ENCODE measurements at places on chromosomes 11 and 22.

- no peak for DNase-seq
These were observed 517 bp downstream of the SPINDOC start for GRCh38 chr11:63813563-63814382.

- DNase-seq: no peak
These were observed 35.0 kb upstream of the MAPK1 start for GRCh38 chr22:21902296-21903087.

GRCh38 chr22:38940811-38941384, 16.5 kb upstream of the APOBEC3A start:
- no peak for DNase-seq

DNA sequence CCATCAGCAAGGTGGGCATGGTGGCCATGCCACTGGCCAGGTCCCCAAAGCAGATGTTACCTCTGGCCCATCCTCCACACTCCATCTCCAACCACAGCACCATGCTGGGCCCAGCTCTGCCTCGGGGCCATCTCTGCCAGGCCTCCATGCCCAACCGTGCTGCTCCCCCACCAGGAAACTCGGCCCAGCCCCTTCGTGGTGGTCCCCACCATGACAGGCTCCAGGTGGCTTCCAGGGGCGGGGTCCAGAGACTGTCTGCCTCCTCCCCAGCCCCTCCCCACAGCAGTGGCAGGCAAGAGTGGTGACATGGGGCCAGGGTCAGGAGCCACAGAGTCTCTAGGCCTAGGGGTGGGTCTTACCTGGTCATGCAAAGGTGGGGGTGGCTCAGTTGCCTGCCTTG, 27.3 kb downstream of the OR10D3 start:
- no peak for DNase-seq

GRCh38 chr11:93209466-93209865, 11.7 kb upstream of the SLC36A4 start:
- DNase-seq: no peak

GRCh38 chr11:26620282-26621045, 48.4 kb upstream of the MUC15 start:
- DNase-seq: no peak

GRCh38 chr22:36687516-36687915, 16.0 kb downstream of the CACNG2 start:
- DNase-seq: no peak

GRCh38 chr11:132114743-132115142, 744.3 kb downstream of the NTM start:
- no peak for DNase-seq

GRCh38 chr11:99537681-99538080, 516.9 kb downstream of the CNTN5 start:
- no peak for DNase-seq

DNA sequence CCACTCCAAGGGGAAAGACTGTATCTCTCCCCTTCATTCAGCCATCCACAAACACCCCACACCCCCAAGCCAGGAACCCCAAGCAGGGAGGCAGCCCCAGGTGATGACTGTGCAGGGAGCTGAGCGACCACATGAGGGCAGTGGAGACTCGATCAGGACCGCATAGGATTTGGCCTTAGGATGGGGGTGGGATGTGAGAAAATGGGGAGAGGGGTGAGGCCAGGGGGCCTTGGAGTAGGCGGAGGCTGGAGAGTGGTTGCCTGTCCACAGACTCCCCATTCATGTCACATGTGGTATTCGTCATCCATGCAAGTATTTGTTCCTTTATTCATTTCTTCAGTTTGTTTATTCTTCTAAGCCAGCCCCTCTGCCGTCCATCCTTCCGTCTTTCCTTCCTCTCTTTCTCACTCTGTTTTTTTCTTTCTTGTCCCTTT, 2.7 kb upstream of the RHOD start:
- no peak for DNase-seq

- no peak for DNase-seq
These were observed 3.0 kb downstream of the INSC start for GRCh38 chr11:15117751-15118150.

- no peak for DNase-seq
These were observed at the start of gene CYB5R2 for GRCh38 chr11:7672960-7673723. CYB5R2 (minus strand) TSS chr11:7673500; CDS start chr11:7672825, 675 bp downstream.

DNA sequence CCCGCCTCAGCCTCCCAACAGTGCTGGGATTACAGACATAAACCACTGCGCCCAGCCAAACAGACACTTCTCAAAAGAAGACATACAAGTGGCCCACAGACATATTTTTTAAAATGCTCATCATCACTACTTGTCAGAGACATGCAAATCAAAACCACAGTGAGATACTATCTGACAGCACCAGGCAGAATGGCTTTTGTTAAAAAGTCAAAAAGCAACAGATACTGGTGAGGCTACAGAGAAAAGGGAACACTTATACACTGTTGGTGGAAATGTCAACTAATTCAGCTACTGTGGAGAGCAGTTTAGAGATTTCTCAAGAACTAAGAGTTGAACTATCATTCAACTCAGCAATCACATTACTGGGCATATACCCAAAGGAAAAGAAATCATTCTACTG, 67.0 kb downstream of the ARHGAP20 start:
- DNase-seq: no peak

- DNase-seq: no peak
These were observed 145.8 kb downstream of the APOL5 start for GRCh38 chr22:35863432-35863831.

DNA sequence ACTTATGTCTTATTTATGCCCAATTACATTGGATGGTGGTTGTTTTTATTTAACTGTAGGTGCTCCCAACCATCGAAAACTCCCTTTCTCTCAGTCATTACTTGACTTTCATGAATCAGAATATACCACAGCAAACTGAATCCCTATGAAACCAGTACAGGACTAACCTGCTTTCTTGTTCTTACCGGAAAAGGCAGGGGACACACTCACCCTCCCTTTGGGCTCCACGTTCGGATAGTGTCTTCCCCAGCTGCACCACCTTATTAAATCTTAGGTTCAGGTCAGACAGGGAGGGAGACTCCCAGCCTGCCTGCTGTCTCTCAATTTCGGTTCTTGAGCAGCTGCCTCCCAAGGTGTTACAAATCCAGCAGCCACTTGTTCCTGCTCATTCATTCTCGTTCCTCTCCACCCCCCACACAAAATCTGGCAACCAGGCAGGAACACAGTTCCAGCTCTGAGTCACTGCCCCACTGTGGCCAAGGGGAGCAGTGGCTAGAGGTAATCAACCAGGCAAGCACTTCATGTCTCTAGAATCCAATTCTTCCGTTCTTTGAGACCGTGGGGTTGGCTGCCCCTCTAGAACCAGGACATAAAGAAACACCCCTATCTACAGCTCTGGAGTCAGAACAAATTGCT, 133.0 kb downstream of the PLEKHA7 start:
- DNase-seq: no peak

DNA sequence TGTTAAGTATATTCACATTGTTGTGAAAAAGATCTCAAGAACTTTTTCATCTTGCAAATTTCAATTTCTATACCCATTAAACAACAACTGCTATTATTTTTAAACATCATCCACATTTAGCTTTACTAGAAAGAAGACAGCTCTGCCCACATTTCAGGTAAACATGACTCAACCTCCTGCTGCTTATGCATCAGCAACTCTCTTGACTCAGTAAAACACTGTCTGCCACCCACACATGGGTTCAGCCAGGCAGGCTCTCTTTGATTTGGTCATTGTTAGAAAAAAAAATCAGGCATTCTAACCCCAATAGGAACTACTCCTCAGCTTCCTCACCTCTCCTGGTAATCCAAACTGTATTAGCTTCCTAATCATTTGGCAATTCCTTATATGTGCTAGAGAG, 5.1 kb upstream of the ENDOD1 start:
- no peak for DNase-seq

GRCh38 chr11:34640050-34640923, 19.4 kb downstream of the EHF start:
- DNase-seq: no peak

DNA sequence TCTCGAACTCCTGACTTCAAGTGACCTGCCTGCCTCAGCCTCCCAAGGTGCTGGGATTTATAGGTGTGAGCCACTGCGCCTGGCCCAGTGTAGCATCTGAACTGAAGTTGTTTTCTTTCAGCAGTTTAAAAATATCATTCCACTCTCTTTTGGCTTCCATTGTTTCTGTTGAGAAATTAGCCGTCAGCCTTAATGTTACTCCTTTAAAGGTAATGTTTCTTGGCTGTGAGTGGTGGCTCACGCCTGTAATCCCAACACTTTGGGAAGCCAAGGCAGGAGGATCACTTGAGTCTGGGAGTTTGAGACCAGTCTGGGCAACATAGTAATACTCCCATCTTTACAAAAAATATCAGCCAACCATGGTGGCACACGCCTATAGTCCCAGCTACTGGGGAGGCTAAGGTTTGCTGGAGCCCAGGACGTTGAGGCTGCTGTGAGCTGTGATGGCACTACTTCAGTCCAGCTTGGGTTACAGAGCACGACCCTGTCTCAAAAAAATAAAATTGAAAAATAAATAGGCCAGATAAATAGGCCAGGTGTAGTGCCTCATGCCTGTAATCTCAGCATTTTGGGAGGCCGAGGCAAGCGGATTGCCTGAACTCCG, 25.9 kb downstream of the MCAM start:
- DNase-seq: no peak

DNA sequence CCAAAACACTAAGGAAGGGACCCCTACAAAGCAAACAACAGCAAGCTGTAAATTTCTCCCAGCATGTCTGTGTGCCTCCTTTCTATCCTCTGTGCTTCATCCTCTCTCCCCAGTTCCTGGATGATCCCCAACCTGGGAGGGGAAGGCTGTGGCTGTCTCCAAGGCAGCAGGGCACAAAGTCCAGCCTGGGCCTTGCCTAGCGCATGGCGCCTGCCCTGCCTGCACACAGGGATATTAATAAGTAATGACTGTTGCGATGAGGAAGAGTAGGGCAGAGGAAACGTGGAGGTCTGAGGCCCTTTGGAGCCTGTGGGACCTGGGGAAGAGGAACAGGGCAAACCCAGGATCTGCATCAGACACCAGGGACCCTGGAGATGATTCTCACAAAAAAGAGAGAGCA, 2.0 kb downstream of the USH1C start:
- DNase-seq: no peak

DNA sequence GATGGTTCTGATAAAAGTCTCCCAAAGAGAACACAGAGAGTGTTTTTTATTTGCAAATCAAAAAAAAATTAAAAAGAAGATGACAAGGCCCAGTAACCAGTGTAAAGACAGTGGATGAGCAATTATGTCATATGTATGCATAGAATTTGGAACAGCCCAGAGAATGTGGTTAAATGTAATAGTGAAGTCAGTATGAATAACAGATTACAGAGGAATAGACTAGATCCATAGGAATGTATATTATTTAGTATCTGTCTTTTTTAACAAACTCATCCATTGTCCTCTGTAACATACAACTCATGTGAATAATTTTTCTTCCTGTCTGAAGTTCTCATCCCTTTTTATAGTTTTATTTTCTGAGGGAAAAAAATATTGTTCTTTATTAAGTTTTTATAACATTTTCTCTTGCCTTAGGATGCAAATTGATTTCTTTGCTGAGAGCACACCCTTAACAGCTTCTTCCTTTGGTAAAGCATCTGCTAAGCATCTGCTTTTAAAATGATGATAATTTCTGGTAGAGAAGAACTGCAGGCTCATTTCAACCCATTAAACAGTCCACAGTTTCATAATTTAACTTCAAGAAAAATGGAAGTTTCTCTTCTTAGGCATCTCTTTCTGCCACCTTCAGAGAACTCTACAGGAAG, 266.5 kb upstream of the MTNR1B start:
- no peak for DNase-seq

- no peak for DNase-seq
These were observed 139.5 kb downstream of the SOX6 start for GRCh38 chr11:16216831-16217230.

GRCh38 chr22:26675687-26676268, 18.4 kb downstream of the MIAT start:
- DNase-seq: no peak

DNA sequence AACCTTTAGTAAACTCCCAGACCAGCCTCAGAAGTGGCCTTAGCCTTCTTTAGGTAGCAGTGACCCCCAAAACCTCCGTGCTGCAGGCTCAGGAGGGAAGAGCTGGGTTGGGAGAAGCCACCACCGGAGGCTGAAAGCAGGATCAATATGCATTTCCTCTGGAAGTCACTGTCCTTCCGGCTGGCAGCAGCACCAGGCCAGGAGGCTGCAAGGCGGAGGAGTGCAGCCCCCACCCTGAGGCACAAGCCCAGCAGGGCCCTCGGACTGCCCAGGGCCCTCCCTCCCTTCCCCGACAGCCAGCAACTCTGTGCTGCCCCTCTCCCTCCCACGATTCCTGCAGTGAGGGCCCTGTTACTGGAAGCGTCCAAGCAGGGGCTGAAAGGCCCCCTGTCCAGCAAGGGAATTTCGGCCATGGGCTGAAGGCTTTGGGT, 3.2 kb upstream of the NRXN2 start:
- no peak for DNase-seq

GRCh38 chr11:62687508-62688396, 1.6 kb downstream of the LRRN4CL start:
- no peak for DNase-seq

DNA sequence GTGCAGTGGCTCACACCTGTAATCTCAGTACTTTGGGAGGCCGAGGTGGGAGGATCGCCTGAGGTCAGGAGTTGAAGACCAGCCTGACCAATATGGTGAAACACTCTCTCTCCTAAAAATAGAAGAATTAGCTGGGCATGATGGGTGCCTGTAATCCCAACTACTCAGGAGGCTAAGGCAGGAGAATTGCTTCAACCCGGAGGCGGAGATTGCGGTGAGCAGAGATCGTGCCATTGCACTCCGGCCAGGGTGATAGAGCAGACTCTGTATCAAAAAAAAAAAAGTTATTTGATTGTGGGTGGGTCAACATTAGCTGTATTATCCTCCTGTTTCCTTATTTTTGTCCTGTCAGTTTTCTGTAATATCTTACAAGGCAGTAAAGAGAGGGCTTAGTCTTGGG, 11.9 kb upstream of the RFPL1 start:
- DNase-seq: no peak

GRCh38 chr22:33785283-33785968, 134.8 kb downstream of the LARGE1 start:
- no peak for DNase-seq

DNA sequence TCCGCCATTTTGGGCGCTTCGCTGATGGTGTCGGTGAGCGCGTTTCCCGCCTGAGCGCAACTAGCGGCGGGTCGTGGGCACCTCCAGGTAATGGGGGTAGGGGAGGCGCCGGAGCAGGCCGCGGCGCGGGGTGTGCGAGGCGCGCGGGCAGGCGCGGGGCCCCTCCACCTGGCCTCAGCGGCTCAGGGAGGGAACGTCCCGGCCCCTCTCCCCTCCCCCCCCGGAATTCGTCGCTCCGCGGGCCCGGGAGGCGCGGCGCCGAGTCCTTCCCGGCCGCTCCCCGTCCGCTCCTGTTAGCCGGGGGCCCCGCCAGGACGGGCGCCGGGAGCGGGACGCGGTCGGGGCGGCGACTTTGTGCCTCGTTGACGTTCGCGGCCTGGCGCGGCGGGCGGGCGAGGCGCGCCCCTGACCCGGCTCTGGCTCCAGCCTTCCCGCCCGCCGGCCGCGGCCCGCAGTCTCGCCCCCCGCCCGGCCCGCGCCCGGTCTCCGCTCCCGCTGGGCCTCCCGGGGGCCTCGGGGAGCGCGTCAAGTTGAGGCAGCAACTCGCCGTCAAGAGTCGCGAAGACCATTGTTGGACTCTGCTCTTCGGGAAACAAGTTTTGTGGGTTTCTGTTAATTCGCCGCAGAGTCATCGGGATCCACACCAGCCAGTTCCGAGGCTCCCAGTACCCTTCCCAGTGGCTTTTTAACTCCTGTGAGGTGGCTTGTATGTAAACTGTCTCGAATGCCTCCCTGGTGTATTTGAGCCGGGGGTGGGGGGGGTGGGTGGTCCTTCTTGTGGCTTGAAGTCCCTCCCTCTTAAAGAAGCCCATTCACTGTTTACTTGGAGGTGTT, at the start of gene PPP6R3:
TSS of gene PPP6R3 (plus strand) at position 12 of the 834 bp plus-strand sequence. CDS start 76,913 bp downstream, outside the sequence.
- DNase-seq: no peak

Data from GF-D8 (cell line).